Ovary (tissue), 10 donors: ENCODE measurements at places on chromosomes 5 and 9.

GRCh38 chr5:112960315-112960714 is 16.3 kb upstream of the DCP2 start:
- no peak for DNase-seq

DNA sequence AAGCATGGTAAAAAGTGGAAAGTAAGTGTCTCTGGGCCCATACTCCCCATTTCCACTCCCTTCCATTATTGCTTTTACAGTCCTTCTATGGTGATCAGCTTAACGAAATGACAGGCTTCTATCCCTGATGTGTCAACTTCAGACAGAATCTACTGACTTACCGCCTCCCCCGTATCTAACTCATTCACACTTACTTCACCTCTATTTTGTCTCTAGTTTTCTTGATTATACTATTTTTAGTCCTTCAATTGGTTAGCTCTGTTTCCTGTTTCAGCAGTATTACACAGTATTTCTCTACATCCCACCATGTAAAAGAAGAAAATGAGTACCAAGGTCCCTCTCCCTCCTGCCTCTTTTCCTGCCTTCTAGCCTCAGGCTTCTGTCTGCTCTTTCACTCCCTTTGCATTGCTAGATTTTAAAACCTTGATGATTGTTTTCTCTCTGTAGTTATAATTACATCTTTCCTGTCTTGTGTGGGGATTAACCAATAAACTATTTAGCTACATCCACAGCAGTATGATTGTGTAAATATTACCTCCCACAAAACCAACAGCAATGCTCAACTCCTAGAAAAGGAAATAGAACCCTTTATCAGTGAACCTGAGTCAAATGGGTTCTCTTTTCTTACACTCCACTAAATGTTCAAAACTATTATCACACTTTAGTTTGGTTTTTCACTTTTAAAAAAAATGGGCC is 53.4 kb downstream of the GNAQ start:
- no peak for DNase-seq

- DNase-seq, result no peak
These were observed 51.3 kb upstream of the FREM1 start for GRCh38 chr9:14961372-14962068.

GRCh38 chr5:5711112-5711511 is 288.6 kb downstream of the ICE1 start:
- no peak for DNase-seq

DNA sequence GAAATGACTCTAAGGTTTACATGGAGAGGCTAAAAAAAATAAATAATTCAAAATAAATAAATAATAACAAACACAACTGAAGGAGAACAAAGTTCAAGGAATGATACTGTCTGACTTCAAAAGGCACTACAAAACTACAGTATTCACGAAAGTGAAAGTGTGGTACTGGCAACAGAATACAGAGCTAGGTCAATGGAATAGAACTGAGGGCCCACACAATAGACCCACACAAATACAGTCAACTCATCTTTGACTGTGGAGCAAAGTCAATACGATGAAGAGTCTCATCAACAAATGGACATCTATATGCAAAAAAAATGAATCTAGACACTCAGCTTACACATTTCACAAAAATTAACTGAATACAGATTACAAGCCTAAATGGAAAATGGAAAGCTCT is 75.3 kb downstream of the FBXW11 start:
- no peak for DNase-seq

DNA sequence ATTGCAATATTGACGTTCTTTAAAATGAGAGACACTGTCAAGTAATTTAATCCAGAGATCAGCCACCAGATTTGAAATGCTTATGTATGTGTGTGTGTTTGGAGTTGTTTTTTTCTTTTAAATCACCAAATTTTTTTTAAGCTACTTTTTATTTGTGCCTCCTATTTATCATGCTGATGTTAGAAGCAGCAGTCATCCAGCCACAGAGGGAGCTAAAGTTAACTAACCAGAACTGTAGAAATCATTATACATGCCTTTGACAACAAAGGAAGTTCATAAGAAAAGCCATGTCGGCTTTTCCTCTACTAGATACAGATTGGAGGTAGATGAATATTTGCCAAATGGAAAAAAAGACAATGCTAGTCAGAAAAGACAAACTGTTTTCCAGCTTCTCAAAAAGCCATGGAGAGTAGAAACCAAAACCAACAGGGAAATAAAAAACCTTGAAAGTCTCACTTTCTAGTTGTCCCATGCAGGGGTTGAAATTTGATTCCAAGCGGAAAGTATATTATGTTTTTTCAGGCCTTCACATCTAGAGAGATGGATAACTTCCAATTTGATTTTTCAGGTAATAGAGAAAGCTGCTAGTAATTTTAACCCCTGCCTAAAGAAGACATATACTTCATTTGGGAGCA is 4.5 kb downstream of the PURA start:
- no peak for DNase-seq

GRCh38 chr5:142783601-142784341 is 13.6 kb downstream of the ARHGAP26 start:
- no peak for DNase-seq

- DNase-seq, result no peak
These were observed 32.4 kb downstream of the ABCA1 start for GRCh38 chr9:104895572-104895971.

DNA sequence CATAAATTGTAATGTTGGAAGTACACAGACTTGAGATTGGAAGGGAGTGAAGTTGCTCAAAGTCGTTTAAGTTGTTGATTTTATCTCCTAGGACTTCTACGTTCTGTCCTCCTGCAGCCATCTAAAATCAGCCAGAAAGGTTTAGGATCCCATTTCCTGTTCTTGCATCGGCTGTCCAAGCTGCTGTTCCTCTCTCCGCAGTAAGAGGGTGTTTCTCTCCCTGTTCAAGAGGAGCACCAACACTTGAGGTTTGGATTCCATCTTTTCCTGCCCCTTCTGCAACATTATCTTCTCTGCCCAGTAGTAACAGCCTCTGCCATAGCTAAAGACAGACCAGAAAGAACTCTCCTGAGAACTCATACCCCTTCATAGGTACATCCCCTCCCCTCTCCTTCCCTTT is 373.4 kb downstream of the GADD45G start:
- no peak for DNase-seq

- DNase-seq, result no peak
These were observed 20.2 kb upstream of the CEP78 start for GRCh38 chr9:78215706-78216105.

DNA sequence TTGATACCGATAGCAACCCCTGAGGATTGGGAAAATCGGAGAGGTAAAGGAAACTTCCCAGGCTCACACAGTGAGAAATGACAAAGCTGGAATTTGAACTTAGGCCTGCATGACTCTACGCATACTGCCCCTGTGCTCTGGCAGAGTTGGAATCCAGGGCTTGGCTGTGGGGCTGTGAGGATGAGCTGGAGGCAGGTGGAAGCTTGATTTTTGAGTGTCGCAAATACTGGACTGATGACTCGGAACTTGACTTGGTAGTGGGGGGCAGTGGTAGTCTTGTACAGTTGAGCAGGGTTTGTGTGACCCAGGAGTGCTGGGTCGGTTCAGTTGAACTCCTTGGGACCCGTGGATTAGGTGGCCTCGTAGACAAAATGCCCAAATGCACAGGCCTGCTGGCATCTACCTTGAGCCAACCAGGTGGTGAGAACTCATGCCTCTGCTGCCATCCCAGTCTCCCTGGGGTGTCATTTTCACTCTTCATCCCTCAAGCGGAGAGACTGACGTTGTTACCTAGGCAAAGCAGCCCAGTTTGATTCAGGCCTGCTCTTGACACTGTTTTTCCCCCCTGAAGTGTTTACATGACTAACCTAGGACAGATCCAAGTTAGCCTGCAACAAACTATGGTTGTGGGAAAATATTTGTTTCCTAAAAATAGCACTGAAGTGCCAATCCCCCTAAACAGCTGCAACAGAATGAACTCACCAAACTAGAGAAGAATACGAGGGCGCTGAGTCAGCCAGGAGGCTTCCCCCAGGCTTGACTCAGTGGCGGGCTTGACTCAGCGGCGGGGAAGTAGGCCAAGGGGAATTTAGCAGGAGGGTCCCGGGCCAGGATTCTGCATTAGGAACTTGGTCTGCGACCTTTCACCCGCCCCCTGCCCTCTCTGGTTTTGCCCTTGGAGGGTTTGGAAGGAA is 45.7 kb upstream of the ORM1 start:
- peak; percentile 49 for DNase-seq

DNA sequence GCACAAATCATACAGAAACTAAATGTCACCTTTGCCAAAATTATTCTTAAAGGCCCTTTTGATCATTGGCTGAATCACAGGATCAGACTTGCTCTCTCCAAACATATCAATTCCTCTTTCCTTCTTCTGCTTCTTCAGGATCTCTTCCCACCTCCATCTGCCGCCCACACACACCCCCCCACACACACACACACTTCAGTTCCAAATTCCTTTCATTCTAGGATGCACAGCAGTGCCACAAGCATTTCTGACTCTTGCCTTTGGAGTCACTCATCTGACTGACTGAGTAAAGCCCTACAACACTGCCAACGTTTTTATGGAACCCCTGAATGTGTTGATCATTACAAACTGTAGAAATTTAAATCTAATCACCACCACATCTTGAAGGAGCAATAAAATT is 22.9 kb downstream of the DNAH5 start:
- DNase-seq, result no peak

- DNase-seq, result no peak
These were observed 134.0 kb upstream of the MAP3K1 start for GRCh38 chr5:56681346-56681745.

GRCh38 chr5:89071101-89071940 is 188.3 kb upstream of the MEF2C start:
- DNase-seq, result no peak

- no peak for DNase-seq
These were observed 252.3 kb downstream of the NR3C1 start for GRCh38 chr5:143151056-143151700.
